AML-193 (cell line): ENCODE measurements at places on chromosomes 7 and 10.

DNA sequence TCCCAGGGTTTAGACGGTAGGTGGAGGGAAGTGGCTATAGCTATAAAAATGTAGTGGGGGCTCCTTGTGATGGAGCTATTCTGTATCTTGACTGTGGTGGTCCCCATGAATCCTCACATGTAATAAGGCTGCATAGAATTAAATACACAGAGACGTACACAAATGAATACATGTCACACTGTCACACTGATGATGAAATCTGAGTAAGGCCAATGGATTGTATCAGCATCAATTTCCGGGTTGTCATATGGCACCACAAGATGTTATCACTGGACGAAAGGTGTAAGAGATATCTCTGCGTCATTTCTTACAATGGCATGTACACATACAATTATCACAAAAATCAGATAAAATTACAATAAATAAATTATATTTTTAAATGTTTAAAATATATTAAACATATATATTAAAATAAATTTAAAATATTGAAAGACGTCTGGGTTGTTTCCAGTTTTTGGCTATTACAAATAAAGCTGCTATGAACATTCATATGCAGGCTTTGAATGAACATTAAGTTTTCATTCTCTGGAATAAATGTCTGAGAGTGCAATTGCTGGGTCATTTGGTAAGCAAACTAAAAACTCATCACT is 38.1 kb downstream of the LEP start:
- no peak for DNase-seq

GRCh38 chr7:88244258-88244657 is 24.4 kb upstream of the SRI start:
- DNase-seq: no peak

DNA sequence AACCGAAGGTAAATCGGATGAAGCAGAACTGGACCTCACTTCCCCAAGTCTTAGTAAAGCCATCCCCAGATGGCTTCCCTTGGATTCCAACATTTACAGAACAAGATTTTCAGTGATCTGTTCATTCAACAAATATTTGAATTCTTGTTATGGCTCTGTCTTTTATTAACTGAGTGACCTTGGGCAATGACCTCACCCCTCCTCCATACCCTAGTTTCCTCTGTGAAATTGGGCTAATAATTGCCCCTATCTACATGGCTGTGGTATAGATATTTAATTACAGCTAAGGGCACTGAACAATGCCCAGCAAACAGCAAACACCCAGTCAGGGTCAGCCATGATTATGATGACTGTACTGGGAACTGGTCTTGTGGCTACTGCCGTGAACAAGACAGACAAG is 19.1 kb downstream of the TECTB start:
- DNase-seq: no peak

DNA sequence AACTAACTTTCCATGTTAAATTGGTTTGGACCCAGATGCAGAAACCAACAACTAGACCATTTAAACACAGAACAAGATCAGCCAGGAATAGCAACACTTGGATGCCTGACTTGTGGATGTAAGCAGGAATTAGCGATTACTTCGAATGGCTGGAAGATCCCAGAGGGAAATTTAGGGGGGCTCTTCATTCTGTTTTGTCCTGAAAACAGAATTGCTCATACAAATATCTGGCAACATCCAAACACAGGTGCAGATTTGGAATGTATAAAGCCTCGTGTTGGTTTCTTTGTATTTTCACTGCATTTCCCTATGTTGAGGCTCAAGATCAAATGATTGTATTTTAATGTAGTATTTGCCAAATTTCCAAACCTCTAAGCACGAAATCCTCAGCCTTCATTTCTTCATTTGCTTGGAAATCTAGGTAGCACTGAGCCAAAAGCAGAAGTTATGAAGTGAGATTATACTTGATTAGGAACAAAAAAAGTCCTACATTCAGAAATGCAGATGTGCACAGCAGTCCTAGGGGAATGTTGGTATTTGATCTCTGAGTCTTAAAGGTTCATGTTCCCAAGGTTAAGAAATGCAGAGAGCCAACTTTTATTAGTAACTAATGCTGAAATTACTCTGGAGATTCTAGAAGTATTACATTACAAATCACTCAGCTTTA is 248.7 kb upstream of the TCF7L2 start:
- DNase-seq: no peak

DNA sequence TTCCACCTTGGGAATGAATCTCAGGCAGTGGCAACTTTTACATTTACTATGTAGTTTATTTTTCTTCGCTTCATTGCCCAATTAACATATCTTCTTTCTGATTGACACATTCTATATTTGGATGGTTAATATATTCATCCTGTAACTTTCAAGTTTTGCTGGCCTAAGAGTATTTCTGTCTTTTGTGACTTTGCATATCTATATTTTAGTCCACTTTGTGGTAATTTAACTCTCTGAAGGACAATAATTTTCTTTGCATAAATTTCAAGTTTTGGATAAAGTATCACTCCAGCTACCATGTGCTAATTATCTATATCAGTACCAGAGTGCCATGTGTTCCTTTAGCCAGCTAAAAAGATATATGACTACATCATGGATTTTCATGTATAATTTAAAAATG is 151.5 kb upstream of the KAT6B start:
- no peak for DNase-seq

GRCh38 chr10:49135575-49136313 is 1.9 kb upstream of the FAM170B start:
- DNase-seq: no peak

DNA sequence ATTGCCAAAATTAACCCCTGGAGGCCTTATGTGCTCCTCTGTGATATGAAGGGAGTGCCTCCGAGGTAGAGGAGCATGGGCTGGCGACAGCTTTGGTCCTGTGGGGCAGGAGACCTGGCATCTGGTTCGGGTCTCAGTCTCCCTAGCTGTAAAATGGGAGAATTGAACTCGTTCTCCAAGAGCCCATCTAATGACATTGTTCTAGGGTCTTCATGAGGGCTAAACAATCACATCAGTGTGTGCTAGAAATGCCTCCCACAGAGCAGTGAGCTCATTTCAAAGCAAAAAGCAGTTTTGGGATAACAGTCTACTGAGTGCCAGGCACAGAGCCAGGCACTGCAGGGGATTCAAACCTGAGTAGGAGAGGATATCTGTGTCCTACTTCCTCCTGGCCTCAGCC is 248.0 kb downstream of the RPS24 start:
- no peak for DNase-seq

DNA sequence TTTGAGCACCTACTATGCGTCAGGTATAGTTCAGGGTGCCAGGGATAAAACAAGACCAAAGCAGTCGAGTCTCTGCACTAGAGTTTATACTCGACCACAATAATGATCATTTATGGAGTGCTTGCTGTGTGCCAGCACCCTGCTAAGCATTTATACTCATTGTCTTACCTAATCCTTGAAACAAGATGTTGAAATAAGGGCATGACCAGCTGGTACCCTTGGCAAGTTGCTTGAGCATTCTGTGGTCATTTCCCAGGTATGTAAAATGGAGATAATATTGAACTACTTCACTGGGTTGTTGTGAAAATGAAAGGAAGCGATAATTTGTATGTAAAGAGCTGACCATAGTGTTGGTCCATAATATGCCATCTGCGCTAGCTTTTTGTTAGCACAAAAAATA is 185.4 kb downstream of the CYP26A1 start:
- DNase-seq: no peak

DNA sequence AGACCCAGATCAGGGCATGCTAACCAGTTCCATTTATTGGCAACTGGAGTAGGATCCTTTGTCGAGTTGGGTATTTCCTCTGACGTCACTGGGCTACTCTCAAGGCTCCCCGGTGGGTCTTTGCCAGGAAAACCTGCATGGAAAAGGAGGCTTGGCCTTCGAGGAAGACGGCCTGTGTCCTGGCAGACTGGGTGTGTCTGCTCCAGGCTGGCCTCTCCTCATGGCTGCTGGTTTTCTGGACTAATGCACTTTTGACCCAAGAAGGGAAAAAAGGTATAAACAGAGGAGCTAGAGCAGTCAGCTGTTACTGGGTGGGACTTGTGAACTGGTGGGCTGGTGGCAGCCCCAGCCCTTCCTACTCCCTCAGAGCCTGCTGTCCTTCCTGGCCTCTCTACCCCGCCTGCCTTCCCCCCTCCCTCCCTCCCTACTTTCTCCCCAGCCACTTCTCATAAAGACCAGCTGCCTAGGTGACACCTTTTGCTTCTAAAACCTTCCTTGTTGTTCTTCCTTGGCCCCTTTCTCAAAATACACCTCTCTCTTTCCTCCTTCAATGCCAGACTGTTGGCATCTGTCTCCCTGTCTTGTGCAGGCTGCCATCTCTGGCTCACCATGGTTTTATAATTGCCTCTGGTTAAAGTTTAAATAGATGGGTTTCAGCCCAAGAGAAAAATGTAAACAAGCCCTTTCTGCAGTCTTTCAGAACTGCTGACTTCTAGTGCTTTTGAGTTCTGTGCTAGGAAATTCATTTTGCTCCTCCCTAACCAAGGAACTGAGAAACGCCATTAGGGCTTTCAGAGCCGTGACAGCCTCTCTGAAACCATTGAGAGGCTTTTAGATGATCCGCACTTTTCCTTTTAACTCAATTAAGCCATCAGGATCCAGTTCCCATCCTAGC is 101.8 kb upstream of the MKLN1 start:
- no peak for DNase-seq

- DNase-seq: no peak
These were observed 564.5 kb downstream of the ACTR3B start for GRCh38 chr7:153324094-153324493.

GRCh38 chr7:47333959-47334358 is 248.0 kb downstream of the TNS3 start:
- DNase-seq: no peak

DNA sequence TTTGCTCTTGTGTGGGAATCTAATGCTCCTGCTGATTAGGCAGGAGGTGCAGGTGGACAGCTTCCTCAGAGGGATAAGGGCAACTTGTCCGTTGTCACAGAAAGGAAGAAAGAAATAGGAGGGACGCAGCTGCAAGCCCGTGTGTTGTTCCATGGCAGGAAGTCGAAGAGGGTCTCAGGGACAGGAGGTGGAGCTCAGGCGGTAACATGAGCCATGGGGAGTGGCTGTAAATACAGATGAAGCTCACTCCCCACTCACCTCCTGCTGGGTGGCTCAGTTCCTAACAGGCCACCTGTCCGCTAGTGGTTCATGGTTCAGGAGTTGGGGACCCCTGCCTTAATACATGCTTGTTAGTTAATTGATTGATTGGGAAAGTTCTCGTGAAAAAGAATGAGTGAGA is 101.7 kb upstream of the SFMBT2 start:
- no peak for DNase-seq

GRCh38 chr7:112538726-112539255 is 58.0 kb downstream of the LSMEM1 start:
- no peak for DNase-seq

- DNase-seq: no peak
These were observed 35.2 kb upstream of the EN2 start for GRCh38 chr7:155422599-155423336.

- no peak for DNase-seq
These were observed 37.0 kb upstream of the NRF1 start for GRCh38 chr7:129574487-129574886.

DNA sequence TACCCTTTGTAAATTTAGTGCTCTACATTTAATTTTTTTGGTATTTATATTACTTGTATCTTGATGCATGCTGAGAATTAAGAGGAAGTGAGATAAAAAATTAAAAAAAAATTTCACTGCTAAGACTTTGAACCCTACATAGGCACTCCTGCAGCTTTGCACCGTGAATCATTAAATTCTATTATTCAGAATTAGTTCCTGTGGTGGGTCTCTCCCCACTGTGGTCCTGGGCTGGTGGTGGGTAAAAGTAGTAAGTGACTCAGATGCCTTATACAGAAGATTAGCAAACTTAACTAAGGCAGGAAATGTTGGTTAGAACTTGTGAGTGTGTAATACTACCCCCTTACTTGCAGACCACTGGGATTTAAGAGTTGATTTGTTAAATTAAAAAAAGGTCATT is 72.6 kb downstream of the AP3M1 start:
- DNase-seq: peak; percentile 10

- DNase-seq: no peak
These were observed 6.6 kb downstream of the CYP3A43 start for GRCh38 chr7:99834382-99834781.

- DNase-seq: no peak
These were observed 290.9 kb upstream of the SP8 start for GRCh38 chr7:21077602-21078001.

GRCh38 chr7:54337466-54337865 is 204.7 kb upstream of the VSTM2A start:
- DNase-seq: no peak

DNA sequence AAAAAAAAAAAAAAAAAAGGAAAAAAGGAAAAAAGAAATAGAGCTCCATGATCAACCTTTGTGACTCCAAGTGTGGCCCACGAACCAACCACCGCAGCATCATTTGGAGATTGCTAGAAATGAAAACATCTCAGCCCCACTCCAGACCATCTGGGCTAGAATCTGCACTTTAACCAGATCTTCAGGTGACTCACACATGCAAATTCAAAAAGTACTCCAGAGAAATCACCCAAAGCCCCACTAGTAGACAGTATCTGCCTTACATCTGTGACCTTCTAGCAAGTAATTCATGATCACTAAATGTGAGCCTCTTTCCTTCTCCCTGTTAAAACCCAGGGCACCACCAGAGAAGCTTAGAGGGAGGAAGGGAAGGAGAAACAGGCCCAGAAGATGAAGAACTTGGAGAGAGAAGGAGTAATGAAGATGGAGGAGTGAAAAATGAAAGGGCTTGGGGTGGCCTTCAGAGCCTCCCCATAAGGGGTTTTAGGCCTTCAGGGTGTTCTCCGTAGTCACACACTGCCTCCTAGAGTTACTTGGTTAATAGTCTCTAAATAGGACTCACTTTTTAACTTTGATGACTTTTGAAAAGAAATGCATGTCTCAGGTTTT is 94.0 kb downstream of the SLC37A3 start:
- peak; percentile 7 for DNase-seq

DNA sequence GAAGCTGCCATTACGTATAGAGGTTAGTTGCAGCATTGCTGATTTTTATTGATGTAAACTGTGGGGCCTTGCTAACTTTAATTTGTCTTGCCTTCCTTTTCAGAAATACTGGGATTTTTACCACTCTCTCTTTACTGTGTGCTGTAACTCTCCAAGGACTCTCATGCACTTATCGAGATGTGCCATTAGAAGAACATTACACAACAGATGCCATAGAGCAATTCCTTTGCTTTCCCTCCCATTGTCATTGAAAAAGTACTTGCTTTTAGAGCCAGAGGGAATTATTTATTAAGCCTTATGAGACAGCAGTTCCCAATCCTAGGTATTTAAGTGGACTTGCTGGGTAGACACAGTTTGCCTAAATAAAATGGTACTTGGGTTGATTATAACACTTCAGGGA is 51.7 kb downstream of the ASB4 start:
- DNase-seq: no peak

GRCh38 chr10:111298031-111298430 is 221.2 kb downstream of the ADRA2A start:
- DNase-seq: no peak

- DNase-seq: peak; percentile 1
These were observed 190.7 kb upstream of the CHRM2 start for GRCh38 chr7:136677471-136678365.

DNA sequence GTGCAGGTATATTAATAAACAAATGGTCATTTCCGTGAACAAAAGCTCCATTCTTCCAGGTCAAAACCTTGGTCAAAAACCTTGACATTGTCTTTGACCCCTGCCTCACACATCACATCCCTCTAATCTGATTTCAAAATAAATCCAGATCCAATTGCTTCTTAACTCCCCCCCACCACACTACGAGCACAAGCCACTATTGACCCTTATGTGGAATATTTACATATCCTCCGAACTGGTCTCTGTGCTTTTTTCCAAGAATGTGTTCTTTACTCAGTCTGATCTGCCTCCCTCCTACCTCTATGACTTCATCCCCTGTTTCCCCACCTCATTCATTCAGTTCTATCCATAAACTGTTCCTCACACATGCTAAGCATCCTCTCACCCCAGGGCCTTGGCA is 313.6 kb upstream of the NPVF start:
- no peak for DNase-seq
